Renal cortical epithelial cell (primary cell): ENCODE measurements at places on chromosomes 4 and X. TPM values are rescaled to one million over a fixed set of nuclear protein-coding genes. Genes with fewer than 3 reads are reported as not detected.

Gene APLN
- 0.17 and 0.60 TPM in 2 replicates for total RNA-seq

DNA sequence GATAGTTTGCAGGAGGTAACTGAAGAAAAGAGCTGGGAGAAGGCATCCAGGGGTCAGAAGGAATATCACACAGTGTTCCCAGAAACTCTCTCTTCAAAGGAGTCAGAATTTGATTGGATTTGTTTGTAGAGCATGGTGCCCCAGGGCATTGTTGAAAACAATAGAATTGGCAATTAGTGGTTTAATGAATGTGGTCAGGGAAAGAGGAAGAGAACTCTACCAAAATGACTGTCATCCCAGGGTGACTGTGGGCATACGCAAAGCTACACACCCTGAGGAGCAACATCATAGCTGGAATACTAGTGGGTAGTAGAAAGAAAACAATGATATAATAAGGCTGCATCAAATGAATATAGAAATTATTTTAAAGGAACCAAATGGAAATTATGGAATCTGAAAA is 21.5 kb downstream of the TNIP2 start:
- DNase-seq: peak; percentile 48

DNA sequence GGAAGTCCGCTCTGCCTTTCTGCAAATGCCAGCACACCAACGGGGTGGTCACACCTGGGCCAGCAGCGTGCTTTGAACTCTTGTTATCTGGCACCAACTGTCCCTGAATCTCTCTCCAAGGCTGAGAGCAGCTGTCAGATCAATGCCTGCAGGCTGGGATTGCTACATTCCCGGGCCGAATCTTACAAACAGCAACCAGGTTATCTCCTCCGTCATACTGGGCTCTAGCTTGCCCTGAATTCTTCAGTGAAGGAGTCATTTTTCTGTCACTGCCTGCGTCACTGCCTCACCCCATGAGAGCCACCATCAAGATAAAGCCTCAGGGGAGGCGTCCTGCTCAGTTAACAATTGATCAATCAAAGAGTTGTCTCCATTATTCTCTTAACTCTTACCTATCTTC is 329.4 kb upstream of the PPARGC1A start:
- no peak for DNase-seq

GRCh38 chr4:57065730-57066482 is 44.3 kb downstream of the IGFBP7 start:
- no peak for DNase-seq

DNA sequence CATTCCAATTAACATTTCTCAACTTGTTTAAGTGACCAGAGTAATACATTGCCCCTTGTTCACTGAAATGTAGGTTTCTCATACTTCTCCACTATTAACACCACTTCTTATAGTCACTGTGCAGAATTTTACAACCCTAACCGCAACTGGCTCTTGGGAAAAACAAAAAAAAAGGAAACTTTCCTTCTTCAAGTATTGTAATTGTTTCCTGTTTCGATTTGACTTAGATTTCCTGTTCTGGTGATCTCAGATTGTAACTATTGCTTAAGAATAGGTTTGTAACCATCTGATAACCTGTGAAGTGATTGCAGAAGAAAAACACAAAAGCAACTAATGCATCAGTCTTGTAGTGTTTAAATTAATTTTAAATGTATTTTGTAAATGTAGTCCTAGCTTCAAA is 594.7 kb upstream of the GALNT7 start:
- DNase-seq: no peak

- DNase-seq: peak; percentile 48
Measured at GRCh38 chrX:115330498-115331168, 41.1 kb downstream of the LUZP4 start.

GRCh38 chr4:63296773-63297172 is 1112.5 kb downstream of the TECRL start:
- no peak for DNase-seq

Gene YY2
- 0.69 and 5.4 TPM in 2 replicates for total RNA-seq

GRCh38 chrX:63283348-63283747 is 67.8 kb downstream of the SPIN4 start:
- no peak for DNase-seq

GRCh38 chr4:159697322-159698283 is 594.7 kb downstream of the RAPGEF2 start:
- no peak for DNase-seq

Gene MTNR1A
- total RNA-seq: 0.10 TPM in 1 of 2 replicates, not detected in the other

- DNase-seq: no peak
Measured at GRCh38 chr4:95263960-95264359, 284.8 kb downstream of the UNC5C start.

Gene SHISA3
- total RNA-seq: 0.17 and 0.20 TPM in 2 replicates

DNA sequence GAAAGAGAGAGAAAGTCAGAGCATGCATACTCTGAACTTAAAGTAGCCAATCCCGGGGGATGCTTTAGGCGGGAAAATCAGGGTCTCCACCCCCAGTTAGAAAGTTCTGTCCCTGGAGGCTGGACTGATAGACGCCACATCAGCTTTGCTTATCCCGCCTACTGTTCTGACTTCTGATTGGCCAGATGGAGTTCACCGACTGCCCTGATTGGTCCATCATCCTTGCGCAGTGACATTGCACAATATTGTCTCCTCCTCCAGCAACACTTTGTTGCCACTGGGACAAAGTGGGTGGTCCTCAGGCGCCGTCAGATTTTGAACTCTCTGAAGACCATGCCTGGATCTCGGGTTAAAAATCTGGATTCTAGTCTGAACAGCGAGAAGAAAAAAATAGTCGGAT is 50.3 kb downstream of the SSX3 start:
- no peak for DNase-seq

Gene ATP11C
- 29.0 and 31.4 TPM in 2 replicates for total RNA-seq

Gene TMEM31
- total RNA-seq: not detected in 2 replicates
